SHP77 (cell line): ENCODE measurements at places on chromosomes 5 and 9.

DNA sequence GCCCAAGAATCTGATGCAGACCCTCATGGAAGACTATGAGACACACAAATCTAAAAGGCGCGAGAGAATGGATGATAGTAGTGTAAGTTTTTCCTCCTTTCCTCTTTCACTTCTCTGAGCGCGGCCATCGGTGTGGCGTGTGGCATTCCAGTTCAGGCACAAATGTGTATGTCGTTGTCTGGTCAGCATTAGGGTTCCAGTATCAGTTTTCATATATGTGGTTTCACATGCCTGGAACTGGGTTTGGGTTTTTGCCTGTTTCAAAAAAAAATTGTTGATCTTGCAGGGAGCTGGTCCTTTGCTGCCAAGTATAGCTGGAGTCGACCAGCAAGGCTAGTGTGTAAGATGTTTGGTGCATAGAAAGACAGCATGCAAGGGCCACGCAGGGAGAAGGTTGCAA is 51.5 kb downstream of the C9orf152 start:
- DNase-seq, result no peak

GRCh38 chr5:26807231-26808199 is 230.9 kb downstream of the CDH9 start:
- no peak for DNase-seq

DNA sequence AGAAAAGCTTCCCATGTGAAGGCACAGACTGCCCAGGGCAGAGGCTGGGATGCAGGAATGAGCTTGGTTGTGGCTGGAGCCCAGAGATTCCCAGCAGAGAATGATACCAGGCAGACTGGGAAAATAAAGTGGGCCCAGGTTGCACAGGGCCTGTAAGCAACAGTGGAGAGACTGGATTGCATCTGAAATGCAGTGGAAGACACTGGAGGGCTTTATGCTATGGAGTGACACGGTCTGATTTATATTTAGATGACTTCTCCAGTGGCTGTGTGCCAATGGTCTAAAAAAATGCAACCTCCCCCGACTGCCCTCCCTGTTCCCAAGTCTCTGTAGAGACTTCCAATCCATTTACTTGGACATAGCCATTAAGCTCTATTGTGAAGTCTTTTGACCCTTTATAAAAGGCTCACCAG is 951.1 kb upstream of the DMAC1 start:
- DNase-seq, result no peak

GRCh38 chr9:25396828-25397227 is 281.4 kb downstream of the TUSC1 start:
- DNase-seq, result no peak

- no peak for DNase-seq
Measured at GRCh38 chr9:5040730-5041389, 55.8 kb downstream of the JAK2 start.

DNA sequence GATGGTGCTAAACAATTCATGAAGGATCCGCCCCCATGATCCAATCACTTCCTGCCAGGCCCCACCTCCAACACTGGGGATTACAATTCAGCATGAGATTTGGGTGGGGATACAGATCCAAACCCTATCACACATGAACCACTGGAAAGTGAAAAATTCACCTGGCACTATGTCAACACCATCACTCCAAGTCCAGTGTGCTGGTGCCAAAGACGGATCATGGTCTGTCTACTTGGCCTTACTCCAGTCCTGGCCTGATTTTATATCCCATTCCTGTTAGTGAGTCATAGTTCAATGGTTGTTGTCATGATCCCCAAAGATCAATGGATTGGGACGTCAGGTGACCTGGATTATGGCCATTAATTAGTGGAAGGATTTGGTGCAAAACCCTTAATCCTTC is 147.4 kb upstream of the RPS23 start:
- DNase-seq, result no peak

DNA sequence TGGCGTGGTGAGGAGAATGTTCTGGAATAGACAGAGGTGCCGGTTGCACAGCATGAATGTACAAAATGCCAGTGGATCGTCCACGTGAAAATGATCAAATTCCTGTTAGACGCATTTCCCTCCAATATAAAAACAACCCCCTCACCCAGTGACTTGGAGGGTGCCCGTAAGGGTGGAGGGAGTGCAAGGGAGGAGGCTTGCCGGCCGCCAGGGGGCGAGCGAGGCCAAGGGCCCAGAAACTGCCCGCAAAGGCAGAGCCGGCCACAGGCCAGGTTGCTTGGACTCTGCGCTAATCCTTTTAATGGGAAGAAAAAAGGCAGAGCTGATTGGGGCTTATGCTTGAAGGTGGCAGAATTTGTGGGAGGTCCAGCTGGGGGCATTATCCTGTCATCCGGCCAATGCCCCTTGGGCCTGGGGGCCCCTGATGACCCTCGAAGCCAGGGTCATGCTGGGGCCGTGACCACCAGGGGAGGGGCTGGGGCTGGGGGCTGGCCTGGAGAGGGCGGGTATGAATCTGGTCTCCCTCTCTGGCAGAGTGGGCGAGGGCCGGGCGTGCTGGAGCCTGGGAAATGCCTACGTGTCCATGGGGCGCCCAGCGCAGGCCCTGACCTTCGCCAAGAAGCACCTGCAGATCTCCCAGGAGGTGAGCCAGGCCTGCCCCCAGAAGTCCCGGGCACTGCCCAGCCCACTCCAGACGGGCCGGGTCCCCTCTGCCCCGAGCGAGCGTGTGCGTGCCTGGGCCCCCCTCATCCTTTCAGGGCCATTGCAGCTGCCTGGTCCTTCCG is 12.0 kb downstream of the GPSM1 start:
- DNase-seq, result peak; percentile 34

DNA sequence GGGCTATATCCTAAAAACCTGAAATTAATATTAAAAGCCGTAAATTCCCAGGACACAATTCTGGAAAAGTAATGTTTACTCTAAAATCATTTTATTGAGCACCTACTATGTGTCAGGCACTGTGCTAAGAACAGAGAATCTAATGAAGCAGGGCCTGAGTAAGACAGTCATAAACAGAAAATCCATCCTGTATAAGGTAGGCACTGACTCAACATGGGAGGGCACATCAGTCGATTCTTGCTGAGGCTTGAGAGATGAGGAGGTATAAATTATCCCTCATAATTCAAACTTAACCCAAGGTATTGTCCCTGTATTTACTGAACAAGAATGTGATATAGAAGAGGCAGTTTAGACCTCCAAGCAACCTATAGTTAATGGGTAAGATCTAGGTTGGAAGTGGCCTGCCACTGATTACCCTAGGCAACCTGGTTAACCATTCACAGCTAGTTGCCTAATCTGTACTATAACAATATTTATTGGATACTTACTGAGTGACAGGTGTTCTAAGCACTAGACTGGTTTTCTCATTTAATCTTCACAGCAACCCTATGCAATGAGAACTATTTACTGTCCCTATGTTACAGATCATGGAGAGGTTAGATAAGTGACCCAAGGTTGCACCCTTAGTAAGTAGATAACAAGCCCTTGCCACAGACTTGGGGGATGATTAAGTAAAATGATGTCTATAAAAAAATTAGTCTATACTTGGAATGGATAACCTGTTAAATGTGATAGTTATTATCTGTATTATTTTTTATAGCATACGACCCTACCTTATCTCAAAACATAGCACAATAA is 317.7 kb downstream of the PDE4D start:
- DNase-seq, result no peak
